HCT116 (cell line): ENCODE measurements at places on chromosomes 7 and 10.
A peak's percentile ranks its signal among the peaks of the same experiment; 100 is the strongest.

DNA sequence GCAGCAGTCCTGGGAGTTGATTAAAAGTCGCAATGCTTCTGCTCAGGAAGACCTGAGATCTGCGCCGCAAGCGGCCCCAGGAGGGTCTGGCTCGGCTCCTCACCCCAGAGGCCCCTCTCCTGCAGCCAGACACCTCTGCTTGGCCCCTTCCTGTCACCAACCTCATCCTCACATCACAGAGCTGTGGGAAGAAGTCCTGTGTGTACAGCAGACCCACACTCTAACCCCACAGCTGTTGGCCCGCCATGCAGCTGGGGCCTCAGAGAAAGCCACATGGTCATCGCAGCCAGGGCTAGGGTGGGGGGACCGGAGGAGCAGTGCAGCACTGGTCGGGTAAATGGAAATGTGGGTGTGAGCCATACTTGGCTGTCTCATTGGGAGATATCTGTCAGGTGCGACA, 97.7 kb downstream of the RGS10 start:
- DNase-seq: no peak

DNA sequence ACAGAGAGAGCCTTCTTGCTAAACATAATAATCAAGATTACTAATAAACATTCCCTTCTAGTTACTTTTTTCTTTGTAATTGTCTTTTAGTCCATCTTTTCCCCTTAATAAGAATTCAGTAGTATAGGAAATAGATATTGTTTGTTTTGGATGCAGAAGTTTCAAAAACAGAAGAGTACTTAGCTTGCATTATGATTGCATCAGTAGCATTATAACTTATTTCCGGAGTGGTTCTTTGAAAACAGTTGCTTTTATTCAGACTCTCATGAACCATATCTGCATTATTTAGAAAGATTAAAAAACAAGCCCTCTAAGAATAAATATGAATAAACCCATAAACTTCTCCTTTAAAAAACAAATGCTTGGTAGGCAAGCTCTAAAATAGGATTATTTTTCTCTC, 34.0 kb upstream of the DKK1 start:
- no peak for DNase-seq

- DNase-seq: no peak
Measured at GRCh38 chr7:129940329-129940728, 12.4 kb downstream of the UBE2H start.

GRCh38 chr7:120259386-120259785, 13.6 kb upstream of the KCND2 start:
- DNase-seq: no peak

GRCh38 chr10:125799451-125800182, 23.4 kb downstream of the UROS start:
- no peak for DNase-seq

- no peak for DNase-seq
Measured at GRCh38 chr10:61052469-61053205, 108.7 kb upstream of the RHOBTB1 start.

- no peak for DNase-seq
Measured at GRCh38 chr7:113175525-113176104, 57.3 kb upstream of the SMIM30 start.

- DNase-seq: no peak
Measured at GRCh38 chr7:52586704-52587103, 448.7 kb upstream of the POM121L12 start.

GRCh38 chr10:88415533-88416130, 167.5 kb downstream of the RNLS start:
- DNase-seq: no peak

DNA sequence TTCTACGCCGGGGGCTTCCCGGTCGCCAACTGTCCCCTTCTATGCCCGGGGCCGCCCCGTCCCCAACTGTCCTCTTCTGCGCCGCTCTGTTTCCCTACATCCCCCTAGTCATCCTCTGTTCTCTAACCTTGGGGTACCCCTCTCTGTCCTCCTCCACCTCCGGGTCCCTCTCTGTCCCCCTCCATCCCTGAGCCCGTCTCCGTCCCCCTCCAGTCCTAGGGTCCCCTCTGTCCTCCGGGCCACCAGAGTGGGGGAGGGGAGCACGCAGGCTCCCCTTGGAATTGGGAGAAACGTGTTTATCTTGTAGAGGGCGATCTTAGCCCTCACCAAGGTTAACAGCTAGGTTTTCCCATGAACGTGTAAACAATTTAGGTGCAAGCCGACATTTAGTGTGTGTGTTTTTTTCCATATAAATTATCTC, 852 bp upstream of the KLF6 start:
- no peak for DNase-seq

GRCh38 chr10:70191972-70192305, 21.6 kb upstream of the SAR1A start:
- no peak for DNase-seq

- no peak for DNase-seq
Measured at GRCh38 chr10:129945064-129945463, 19.0 kb downstream of the EBF3 start.

- DNase-seq: no peak
Measured at GRCh38 chr7:108385834-108386422, 70.3 kb downstream of the NRCAM start.

DNA sequence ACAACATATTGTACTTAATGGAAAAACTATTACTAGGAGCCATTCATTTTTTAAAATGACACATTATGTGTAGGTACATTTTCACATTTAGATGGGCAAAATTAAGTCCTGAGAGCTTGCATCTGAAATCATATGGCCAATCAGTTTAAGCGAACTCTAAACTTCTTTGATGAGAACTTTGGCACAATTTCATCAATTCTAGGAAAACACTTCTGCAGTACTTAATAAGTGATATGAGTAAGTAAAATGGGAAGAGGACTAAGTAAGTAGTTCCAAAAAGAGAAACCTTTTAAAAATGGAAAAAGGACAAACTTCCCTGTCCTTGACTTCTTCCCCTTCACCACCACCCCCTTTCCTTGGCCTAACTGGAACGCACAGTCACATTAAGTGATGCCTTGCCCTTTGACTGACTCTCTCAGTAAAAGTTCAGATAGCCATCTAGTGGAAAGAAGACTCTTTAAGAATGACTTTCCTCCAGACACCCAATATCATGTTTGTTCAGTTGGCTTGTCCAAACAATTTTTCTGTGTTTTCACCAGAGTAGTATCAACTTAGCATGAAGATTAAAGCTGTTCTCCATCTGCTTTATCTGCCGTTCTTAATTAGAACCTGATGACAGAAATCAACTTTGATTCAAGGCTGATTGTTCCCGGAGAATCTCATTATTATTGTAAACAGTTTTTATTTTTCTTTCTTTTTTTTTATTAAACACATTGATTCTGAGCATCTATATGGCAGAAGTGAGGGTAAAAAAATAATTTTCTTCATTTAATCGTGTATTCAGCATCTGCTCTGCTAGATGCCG, 45.1 kb downstream of the CNNM2 start:
- DNase-seq: no peak

DNA sequence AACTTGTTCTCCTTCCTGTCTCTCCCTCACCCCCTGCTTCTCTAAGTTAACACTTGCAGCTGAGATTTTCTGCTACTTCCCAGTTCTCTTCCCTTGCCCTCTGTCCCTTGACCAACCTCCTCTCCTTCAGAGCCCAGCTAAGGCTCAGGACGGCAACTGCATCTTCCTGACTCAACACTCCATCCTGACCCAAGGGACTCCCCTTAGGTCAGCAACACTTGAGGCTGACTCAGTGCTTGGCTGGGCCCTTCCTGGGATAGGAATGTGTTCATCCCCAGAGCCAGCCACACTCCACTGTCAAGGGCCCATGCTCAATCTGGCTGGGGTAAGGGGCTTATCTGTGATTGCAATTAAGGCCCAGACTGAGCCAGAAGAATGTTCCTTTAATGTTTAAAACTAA, 3.4 kb downstream of the CALHM2 start:
- no peak for DNase-seq

DNA sequence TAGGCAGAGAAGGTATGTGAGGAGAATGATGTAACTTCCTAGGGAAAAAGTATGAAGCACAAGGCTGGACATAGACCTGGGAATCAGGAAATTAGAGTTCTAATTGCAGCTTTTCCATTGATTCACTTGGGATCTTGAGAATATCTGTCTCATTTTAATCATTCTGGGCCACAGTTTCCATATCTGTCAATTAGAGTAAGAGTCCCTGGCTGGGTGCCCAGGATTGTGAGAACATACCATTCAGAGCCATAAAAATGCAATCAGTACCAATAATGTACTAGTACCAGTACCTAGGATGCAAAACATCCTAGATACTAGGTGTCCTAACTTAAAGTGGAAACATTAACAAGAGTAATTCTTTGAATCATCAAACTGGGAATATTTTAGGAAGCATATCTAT, 29.6 kb downstream of the CAV1 start:
- no peak for DNase-seq

GRCh38 chr10:13491747-13492360, 37.0 kb downstream of the BEND7 start:
- DNase-seq: no peak

- no peak for DNase-seq
Measured at GRCh38 chr10:132645630-132646442, 108.2 kb downstream of the INPP5A start.

GRCh38 chr7:21356616-21357015, 71.3 kb upstream of the SP4 start:
- DNase-seq: no peak

DNA sequence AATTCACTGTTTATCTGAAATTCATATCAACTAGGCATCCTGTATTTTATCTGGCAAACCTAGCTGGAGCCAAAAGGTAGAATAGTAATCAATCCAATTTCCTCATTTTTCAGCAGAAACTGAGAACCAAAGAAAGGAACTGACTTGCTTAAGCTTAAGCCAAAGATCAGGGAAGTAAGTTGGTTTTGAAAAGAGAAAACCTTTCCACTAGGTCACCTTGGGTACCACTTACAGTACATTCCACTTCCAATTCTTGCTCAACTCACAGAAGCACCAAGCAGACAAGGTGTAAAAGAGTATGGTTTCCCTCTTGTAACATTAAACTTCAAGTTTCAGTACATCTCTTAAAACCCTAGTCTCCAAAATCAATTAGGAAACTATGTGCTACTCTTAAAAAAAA, 79.6 kb downstream of the ZFAND4 start:
- DNase-seq: no peak

GRCh38 chr10:35421553-35422178, 85.4 kb downstream of the CCNY start:
- peak; percentile 35 for DNase-seq

GRCh38 chr10:15169555-15170401, 1.3 kb upstream of the NMT2 start:
- no peak for DNase-seq

DNA sequence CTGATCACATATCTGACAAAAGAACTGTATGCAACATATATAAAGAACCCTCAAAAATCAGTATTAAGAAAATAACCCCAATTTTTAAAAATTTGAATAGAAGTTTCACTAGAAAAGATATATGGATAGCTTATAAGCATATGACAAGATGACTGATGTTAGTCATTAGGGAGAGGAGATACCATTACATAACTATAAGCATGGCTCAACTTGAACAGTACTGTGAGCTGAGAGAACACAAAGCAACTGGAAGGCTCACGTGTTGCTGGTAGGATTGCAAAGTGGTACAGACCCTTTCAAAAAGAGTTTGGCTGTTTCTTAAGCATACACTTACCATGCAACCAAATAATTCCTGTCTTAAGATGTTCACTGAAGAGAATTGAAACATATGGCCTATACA, 14.7 kb downstream of the CCDC71L start:
- no peak for DNase-seq

DNA sequence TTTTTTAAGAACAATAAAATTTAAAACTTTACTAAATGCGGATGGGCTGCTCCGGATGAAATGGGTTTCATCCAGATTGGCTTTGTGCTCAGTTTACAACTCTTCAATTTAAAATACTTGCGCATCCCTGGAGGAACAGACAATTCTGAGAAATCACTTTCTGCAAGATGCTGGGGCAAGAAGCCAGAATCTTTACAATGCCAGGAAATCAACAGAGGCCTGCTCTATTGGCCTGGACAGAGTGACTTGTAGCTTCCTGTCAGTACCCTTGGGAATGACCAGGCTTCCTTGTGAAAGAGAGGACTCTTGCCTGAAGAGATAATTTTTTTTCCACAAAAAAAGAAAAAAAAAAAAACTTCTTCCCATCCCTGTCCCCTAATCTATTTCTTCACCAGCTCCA, 3.9 kb upstream of the FAM13C start:
- DNase-seq: no peak

- no peak for DNase-seq
Measured at GRCh38 chr7:33422141-33422540, 292.8 kb downstream of the BBS9 start.

DNA sequence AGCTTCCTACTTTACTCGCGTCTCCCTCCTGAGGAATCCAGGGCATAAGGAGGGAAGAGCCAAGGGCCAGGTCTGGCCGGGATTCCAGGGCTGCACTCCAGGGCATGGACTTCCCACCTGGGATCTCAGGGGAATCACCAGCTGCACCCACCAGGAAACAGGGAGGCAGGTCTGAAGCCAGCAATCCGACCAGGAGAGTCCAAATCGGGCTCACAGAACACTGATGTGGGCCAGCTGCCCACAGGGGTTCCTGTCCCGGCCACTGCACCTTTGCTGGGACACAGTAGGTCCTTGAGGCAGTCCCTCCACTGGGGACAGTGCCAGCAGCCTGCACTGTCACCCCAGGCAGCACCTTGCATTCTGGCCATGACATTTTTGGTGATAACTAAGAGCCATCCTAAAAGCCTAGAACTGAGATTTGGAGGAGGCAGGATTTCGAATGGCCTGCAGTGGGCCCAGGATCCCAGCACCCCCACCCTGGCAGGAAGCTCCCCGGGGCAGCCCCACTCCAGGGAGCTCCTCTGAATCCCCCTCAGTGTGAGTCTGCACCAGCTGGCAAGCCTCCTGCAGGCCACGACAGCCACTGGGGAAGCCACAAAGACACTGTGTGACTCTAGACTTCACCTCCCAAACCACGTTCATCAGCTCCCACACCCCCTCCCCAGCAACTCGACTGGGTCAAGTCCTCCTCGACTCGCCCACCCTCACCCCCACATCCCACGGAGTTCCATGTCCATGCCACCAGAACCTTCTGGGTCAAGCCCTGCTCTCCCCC, 71.5 kb upstream of the PPP2R2D start:
- no peak for DNase-seq

- DNase-seq: no peak
Measured at GRCh38 chr7:137984181-137985041, 17.5 kb downstream of the CREB3L2 start.

DNA sequence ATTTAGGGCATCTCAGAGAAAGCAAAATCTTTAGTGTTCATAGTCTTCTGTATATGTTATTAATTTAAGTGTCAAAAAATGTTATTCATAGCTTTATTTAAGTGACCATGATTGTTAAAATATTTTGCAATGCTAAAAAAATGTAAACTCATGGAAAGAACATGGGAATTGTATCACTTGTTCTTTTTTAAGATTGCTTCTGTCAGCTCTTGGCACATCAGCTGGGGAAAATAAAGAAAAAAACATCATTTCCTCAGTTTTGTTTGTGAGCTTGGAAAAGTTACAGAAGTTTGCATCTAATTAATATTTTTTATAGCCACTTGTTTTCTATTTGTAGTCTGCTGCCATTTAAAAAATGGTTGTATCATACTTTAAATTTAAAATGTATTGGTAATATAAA, 285.9 kb upstream of the CSTF2T start:
- no peak for DNase-seq
